Stimulated activated CD8-positive, alpha-beta memory T cell treated with anti-CD3 and anti-CD28 coated beads, Interleukin-7, amount 100 ng/mL, for 1 hour (primary cell): ENCODE measurements at places on chromosomes 7 and 10.

GRCh38 chr10:43200538-43201390 lies 62.5 kb downstream of the CSGALNACT2 start:
- no peak for DNase-seq

DNA sequence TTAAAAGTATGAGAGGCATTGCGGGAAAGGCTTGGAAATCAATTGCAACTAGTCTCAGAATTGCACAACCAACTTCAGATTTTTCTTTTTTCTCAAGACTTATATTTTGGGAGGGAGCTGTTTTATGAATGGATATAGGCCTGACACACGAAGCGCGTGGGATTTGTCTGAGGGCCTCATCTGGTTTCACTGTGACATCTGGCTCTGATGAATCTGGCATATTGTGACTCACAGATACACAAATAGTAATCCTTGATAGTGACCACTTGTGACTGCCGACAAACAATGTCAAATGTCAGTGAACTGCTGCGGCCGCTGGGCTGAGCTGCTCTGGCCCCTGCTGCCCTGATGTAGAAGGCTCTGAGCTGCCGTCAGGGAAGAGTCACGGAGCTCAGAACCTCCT lies 655.1 kb downstream of the INHBA start:
- DNase-seq = no peak

- no peak for DNase-seq
Measured at GRCh38 chr10:13201132-13201531, 33.0 kb downstream of the UCMA start.

- DNase-seq = no peak
Measured at GRCh38 chr10:84854439-84854838, 526.0 kb downstream of the CCSER2 start.

GRCh38 chr10:11140963-11141362 lies 123.3 kb downstream of the CELF2 start:
- no peak for DNase-seq

GRCh38 chr10:67492317-67493019 lies 203.5 kb downstream of the CTNNA3 start:
- DNase-seq = no peak

DNA sequence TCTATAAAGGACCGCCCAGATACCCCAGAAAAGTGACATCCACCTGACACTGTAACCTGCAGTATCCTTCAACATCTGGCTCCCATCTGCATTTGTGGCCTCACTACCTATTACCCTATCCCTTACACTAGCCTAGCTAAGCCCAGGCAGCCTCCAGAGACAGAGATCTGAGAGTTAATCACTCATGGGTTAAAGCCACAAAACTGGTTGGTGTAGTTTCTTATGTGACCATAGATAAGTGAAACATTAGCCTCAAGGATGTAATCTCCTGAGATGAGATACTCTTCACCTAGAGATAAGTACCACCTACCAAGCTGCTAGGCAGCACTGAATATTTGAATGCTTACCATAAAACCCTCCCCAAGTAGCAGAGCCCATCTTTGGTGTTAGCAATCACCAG lies 35.4 kb downstream of the CTTNBP2 start:
- DNase-seq = no peak

- DNase-seq = no peak
Measured at GRCh38 chr10:36341471-36341870, 699.4 kb upstream of the FZD8 start.

DNA sequence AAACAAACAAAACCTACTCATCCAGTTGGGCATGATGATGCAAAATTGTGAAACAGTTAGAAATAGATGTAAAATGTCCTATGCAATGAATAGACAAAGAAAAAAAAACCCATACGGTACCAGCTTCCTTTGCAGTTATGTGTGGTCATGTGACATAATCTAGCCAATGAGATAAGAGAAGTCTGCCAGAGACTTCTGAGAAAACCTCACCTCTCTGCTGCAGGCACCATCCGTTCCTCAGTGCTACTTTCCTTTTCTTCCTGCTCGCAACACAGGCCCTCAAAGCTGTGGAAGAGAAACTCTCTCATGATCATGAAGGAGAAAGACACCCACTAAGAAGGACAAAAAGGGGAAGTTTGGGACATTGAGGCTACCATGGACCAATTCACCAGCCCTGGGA lies 76.8 kb upstream of the CARD11 start:
- DNase-seq = no peak

DNA sequence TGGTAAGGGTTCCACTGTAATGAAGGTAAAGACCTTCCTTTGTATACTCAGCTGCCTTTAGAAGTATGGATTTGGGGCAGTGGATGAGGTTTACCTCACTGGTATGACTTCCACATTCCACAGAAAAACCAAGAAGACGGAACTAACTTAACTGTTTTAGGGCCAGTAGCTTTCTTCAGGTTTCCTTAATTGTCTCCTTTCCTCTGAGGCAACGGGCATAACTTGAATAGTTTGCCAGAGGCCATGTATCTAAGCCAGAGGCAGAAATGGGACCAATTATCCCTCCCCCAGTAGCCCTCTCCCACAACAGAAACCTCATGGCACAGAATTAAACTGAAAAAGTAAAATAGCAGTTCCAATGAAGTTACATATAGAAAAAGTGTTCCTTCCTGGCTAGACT lies 281.7 kb downstream of the PHTF2 start:
- no peak for DNase-seq

- DNase-seq = no peak
Measured at GRCh38 chr10:125060482-125060825, 99.9 kb downstream of the CTBP2 start.

GRCh38 chr7:80453699-80454340 lies 58.0 kb downstream of the GNAT3 start:
- no peak for DNase-seq

DNA sequence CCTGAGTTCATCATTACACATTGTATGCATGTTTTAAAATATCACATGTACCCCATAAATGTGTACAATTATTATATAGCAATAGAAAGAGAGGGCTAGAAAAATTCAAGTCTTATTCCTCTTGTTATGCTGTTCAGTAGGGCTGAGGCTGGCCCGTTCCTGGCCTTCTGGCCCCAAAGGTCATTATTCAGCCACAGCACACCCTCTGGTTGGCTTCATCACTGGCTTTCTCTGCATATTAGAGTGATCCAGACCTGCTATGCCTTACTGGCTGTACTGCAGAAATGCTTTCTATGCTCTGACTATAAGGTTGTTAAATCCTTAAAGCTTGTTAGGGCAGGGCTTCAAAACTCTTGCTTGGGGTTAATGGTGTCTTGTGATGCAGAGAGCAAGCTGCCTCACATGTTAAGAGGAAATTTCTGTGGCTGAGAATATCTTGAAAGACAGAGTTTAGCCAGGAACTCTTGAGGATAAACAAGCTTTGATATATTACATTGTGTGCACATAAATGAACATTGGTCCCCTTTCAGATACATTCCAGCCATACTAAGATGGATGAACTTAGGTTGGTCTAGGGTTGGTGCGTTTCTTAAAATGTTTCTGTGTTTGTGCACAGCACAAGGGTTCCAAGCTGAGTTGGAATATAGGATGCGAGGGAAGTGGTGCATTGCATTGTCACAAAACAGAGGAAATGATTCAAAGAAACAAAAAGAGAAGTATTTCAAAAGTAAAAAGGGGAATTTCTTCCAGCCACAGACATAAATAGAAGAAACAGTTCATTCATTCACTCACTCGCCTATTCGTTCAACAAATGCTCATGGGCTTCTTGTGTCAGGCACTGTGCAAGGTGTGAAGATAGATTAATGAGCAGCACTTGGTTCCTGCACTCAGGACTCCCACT lies 61.6 kb upstream of the WDR11 start:
- DNase-seq = no peak

DNA sequence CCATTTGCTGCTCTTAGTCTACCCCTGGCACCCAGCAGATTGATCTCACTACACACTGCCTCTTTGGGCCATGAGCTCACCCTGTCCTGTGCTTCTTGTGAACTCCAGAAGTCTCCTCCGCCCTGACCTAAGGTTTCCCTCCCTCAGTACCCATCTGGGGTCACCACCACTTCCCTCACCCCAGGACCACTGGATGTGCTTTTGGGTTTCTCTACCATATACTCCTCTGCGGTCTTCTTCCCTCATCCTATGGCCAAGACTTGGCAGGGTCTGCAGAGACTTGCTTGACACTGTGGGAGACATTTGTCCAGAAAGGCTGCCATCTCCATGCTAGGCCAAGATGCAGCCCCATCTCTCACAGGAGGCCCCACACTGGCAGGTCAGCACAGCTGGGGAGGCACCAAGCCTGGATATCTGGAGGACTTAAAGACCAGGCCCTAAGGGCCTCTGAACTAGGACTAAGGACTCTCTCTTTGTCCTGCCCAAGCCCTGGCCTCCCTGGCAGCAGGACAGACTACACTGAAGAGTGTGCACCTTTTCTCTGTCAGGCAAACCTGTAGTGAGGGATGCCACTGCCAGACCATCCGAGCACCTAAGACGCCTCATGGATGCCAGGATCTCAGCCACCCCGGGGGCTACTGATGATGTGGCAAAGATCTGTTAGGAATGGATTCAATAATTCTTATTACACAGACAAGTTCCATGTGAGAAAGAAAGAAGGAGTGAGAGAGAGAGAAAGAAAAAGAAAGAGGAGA lies 134.6 kb downstream of the ZNF467 start:
- DNase-seq = no peak

- peak; percentile 12 for DNase-seq
Measured at GRCh38 chr10:99560277-99561126, 27.8 kb downstream of the NKX2-3 start.

DNA sequence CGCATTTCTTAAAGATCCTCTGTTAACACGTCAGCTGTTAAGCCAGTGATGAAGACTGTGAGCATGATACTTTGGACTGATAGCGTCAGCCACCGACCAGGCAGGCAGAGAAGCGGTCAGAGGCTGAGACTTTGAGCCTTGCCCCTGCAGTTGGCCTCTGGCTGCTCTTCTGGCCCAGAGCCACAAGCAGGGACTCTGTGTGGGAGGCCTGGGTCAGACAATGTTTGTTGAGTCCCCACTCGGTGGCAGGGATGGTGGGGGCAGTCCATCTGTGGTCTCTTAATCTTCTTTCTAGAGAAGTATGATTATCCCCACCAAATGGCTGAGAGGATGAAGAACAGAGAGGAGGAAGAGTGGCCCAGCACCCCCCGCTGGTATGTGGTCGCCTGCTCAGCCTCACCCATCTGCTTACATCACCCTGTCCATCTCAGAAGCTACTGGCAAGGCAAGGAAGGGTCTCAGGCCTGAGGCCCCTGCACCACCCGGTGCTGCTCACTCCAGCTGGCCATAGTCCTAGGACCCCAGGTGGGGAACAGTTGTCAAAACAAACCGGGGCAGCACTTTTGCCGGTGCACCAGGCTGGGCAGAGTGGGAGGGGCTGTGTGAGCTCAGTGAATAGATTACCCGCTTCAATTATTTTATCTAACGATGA lies 202.9 kb downstream of the GRID1 start:
- no peak for DNase-seq

- no peak for DNase-seq
Measured at GRCh38 chr7:47520406-47520805, 61.5 kb downstream of the TNS3 start.

DNA sequence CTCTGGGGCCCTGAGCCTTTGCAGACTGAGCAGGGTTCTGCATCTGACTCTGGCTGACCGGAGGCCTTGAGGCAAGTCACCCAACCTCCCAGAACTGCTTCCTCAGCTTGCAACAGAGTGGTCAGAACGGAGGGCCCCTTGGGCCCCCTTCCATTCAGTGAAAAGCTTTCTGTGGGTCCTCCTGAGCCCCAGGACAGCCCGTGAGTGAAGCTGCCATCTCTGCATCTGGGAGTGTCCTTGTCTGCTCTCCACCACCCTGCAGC lies 224.7 kb downstream of the DNAJB6 start:
- no peak for DNase-seq

DNA sequence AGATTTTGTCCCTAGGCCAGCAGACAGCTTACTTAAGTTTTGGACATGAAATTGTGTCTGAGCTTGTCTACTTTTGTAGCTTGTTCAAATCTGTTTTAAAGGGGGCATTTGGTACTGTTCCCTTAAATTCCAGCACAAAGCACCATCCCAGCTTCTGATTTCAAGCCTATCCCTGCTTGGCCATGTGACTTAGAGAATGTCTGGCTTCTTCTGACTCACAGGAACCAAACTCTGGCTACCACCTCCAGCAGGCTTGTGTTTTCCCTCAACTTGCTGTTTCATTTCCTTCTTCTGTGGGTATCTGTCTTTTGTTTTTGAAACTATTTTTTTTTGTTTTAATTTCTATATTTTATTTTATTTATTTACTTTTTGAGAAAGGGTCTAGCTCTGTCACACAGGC lies 97.9 kb upstream of the FZD8 start:
- no peak for DNase-seq

- DNase-seq = no peak
Measured at GRCh38 chr7:113460067-113460466, 341.7 kb upstream of the SMIM30 start.

GRCh38 chr10:89639326-89639725 lies 5.7 kb downstream of the PANK1 start:
- DNase-seq = no peak

DNA sequence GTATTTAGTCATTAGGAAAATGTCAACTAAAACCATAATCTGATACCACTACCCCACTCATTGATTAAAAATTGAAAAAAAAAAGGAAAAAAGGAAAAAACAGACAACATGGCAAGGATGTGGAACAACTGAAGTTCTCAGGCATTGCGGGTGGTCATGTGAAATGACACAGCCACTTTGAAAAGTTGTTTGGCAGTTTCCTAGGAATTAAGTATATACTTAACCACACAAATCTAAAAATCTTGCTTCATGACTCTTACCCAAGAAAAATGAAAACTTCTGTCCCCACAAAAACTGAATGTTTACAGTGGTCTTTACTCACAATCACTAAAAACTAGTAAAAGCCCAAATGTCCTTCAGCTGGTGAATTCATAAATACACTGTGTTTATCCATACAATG lies 254.5 kb downstream of the AHR start:
- no peak for DNase-seq

DNA sequence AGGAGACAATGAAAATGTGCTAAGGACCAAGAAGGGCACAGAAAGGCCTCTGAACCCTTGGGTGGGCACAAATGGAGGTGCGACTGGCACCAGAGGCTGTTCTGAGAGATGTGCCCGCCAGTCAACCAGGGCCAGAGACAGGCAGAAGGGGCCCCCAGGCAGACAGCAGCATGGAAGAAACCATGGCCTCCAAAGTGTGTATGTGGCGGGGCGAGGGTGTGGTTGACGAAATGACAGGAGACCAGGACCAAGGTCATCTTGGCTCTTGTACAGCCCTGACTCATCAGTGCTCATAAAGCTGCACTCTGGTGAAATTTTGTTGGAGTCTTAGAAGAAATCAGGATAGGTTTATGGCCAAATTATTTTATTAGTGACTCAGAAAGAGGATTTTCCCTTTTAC lies 4.0 kb upstream of the MRPS24 start:
- DNase-seq = no peak

- DNase-seq = no peak
Measured at GRCh38 chr7:153386556-153386955, 627.0 kb downstream of the ACTR3B start.

GRCh38 chr7:44378744-44379143 lies 53.4 kb upstream of the CAMK2B start:
- DNase-seq = no peak

GRCh38 chr7:7675686-7676085 lies 35.1 kb downstream of the UMAD1 start:
- DNase-seq = no peak
